ENCODE measurements at places on chromosomes 3 and 15.

DNA sequence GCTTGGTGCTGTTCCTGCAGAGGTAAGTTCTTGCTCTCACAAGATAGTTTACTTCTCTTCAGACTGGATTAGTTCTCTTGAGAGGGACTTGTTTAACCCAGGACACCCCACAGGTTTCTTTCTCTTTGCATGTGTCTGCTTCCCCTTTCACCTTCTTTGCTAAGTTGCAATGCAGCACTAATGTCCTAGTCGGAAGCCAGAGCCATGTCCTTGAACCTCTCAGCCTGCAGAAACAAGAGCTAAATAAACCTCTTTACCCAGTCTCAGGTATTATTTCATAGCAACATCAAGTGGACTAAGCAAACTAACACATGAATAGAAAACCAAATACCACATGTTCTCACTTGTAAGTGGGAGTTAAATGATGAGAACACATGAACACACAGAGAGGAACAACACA lies 915.2 kb downstream of the NSUN3 start:
- DNase-seq = no peak

DNA sequence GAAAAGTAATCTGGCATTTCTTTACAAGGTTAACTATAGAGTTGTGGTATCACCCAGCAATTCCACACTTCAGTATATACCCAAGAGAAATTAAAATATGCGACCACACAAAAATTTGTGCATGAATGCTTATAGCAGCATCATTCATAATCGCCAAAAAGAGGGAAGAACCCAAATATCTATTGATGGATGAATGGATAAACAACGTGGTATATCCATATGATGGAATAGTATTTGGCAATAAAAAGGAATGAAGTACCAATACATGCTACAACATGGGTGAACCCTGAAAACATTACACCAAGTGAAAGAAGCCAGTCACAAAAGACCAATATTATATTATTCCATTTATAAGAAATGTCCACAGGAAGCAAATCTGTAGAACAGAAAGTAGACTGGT lies 8.6 kb upstream of the SKOR1 start:
- no peak for DNase-seq

DNA sequence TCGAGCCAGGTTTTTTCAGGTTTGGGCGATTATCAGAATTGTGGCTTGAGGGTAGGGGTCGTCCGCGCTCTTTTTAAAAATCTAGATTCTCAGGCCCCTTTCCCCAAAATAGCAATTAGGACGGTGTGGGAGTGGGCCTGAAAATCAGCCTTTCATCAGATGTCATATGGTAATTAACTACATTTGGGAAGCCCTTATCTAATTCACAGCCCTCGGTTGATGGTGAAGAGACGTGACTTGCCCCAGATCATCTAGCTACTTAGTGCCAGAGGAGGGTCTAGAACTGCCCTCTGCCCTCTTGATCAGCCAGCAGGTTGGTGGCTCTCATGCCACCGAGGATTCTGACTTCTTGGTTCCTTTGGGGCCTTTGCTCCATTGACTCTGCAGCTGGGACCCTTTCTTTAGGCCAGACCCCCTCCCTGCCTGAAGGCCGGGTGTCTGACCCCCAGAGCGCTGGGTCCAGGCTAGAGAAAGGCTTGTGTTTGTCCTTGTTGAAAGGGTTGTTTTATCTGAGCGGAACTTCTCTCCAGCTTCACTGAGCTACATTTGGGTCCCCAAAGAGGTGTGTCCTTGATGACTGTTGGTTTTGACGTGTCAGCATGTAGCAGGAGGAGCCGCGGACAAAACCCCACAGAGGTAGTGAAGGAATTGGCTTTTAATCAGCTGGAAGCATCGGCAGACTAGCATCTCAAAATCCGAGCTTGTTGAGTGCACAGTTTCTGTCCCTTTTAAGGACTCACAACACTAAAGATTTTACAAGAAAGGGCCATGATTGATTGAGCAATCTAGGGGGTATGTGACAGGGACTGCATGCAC lies 857 bp downstream of the AEN start:
- DNase-seq = no peak

DNA sequence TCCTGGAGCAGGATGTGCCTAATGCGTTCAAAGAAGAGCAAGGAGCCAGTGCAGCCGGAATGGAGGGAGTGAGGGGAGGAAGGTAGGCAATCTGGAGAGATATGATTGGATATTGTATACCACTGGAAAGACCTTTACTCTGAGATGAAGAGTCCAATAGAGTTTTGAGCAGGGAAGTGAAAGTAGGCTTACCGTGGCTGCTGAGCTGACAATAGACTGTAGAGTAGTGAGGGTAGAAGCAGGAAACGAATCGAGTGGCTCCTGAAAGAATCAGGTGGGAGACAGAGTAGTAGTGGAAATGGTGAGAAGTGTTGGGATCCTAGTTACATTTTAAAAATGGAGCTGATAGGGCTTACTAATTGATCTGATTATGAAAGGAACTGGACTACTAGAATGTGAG lies 51.8 kb upstream of the NUDT16 start:
- DNase-seq = no peak

GRCh38 chr3:34388830-34389229 lies 590.4 kb downstream of the PDCD6IP start:
- no peak for DNase-seq

GRCh38 chr3:127628788-127629466 lies at the start of gene PODXL2:
Gene PODXL2, plus strand, starts transcription at chr3:127629185. Its CDS starts 35 bp downstream, at chr3:127629220.
- DNase-seq = no peak

GRCh38 chr15:83379579-83379959 lies 67.6 kb upstream of the SH3GL3 start:
- no peak for DNase-seq

All from non-pigmented ciliary epithelial cell (primary cell).